CD4-positive, alpha-beta T cell (primary cell): ENCODE measurements at places on chromosomes 1 and 21. TPM values are rescaled to one million over a fixed set of nuclear protein-coding genes. Genes with fewer than 3 reads are reported as not detected.
A peak's percentile ranks its signal among the peaks of the same experiment; 100 is the strongest.

GRCh38 chr1:214446772-214447556 lies 104.4 kb downstream of the PTPN14 start:
- DNase-seq: no peak

GRCh38 chr1:11817192-11817591 lies 11.2 kb downstream of the CLCN6 start:
- DNase-seq: no peak

GRCh38 chr1:165539908-165540307 lies 3.9 kb upstream of the LRRC52 start:
- DNase-seq: no peak

GRCh38 chr1:153697191-153698019 lies 18.9 kb downstream of the NPR1 start:
- no peak for DNase-seq

GRCh38 chr1:61140778-61141177 lies 58.4 kb downstream of the NFIA start:
- no peak for DNase-seq

- DNase-seq: peak; percentile 58
These were observed at the start of gene PIK3CD for GRCh38 chr1:9651565-9652378. TSS of gene PIK3CD (plus strand) at chr1:9651731. CDS start at chr1:9710456, 58,725 bp downstream.

- DNase-seq: no peak
These were observed 110.9 kb downstream of the ESRRG start for GRCh38 chr1:216612291-216612690.

DNA sequence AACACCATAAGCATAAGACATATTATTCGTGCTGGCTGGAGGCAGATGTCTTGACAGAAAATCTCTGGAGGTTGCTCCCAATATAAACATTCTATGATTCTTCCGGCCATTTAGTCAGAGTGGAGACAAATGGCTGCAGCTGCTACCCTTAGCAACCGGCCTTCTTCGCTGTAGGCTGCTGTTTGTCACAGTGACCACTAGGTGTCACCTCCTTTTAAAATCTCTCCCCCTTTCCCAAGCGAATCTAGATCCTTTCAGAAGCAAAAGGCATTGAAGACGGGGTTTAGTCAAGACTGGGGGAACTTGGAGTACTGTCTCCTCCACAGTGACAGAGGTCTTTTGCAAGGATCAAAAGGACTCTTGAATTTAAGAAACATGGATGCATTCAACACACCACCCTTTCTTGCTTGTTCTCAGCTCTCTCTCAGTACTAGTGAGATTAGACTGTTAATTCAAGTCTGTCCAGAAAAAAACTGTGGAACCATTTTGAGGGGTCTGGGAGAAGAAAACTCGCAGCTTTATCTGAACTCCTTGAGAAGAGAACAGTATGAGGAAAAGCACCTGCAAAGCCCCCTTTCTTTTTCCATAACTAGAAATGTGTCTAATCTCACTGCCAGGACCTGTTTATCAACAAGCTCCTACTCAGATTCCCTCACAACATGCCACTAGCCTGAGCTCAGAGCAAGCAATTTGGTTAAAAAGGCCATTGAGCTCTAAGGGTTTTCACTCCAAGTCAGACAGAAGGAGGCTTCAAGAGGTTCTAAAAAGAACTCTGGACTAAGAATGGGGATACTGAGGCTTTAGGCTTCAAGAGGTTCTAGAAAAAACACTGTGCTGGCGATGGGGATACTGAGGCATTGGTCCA lies 408.3 kb upstream of the PLXNA2 start:
- no peak for DNase-seq

DNA sequence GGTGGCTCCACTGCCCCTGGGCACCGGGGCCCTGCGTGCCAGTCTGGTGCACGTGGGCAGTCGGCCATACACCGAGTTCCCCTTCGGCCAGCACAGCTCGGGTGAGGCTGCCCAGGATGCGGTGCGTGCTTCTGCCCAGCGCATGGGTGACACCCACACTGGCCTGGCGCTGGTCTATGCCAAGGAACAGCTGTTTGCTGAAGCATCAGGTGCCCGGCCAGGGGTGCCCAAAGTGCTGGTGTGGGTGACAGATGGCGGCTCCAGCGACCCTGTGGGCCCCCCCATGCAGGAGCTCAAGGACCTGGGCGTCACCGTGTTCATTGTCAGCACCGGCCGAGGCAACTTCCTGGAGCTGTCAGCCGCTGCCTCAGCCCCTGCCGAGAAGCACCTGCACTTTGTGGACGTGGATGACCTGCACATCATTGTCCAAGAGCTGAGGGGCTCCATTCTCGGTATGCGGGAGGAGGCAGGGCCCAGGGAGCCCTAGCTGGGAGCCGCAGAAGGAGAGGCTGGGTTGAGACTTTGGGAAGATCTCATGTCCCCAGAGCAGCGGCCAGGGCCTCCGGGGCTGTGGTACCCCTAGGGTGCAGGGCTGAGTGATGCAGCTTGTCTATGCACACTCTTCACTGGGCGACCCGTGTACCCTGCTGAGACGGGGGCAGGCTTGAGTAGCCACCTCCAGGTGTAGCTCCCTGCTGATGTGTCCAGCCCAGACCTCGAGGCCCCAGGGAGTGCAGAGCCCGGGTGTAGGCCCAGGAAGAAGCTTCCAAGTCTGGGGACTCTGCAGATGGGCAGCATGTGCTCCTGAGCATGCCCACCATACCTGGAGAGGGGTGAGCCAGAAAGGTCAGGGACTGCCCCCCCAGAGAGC lies 1.8 kb downstream of the VWA1 start:
- no peak for DNase-seq

DNA sequence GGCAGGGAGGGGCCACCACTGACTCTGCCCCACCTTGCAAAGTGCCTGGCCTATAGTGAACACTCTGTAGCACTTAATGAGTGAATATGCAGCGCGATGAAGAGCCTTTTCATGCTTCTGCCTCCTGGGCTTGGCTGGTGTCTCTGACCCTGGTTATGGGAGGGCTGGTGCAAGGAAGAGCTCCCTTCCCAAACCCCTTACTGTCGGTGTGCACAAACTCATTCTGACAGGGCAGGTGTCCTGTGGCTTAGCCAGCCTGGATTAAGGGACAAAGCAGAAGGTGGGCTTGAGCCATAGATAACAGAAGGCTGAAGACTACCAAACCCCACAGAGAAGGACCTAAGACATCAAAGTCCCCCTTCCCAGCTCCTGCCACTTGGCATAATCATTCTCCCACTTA lies 2.0 kb upstream of the NCMAP start:
- no peak for DNase-seq

- DNase-seq: no peak
These were observed 13.1 kb upstream of the HEYL start for GRCh38 chr1:39652554-39652953.

- no peak for DNase-seq
These were observed 55.9 kb downstream of the BCAR3 start for GRCh38 chr1:93625582-93626327.

DNA sequence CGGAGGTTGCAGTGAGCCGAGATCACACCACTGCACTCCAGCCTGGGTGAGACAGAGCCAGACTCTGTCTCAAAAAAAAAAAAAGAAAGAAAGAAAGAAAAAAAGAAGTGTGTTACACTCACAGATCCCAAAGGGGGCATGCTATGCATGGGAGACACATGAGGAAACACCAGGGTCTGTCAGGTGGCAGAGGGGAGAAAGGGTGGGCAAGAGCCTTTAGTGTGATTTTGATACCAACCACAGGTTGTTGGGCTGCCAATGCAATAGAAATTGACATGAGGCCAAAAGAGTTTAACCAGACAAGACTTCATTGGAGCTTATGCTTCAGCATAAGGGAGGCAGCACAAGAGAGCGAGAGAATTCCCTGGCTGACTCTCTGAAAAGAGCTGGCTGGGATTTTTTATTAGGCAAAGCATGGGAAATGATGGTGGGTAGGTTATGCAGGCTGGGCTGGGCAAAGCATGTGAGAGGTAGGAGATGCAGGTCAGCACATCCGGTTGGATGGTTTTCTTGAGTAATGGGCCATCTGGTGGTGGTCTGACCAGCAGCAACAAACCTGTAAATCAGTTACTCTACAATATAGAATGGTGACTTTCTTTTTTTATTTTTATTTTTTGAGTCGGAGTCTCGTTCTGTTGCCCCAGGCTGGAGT lies 11.7 kb upstream of the EXTL1 start:
- DNase-seq: no peak

DNA sequence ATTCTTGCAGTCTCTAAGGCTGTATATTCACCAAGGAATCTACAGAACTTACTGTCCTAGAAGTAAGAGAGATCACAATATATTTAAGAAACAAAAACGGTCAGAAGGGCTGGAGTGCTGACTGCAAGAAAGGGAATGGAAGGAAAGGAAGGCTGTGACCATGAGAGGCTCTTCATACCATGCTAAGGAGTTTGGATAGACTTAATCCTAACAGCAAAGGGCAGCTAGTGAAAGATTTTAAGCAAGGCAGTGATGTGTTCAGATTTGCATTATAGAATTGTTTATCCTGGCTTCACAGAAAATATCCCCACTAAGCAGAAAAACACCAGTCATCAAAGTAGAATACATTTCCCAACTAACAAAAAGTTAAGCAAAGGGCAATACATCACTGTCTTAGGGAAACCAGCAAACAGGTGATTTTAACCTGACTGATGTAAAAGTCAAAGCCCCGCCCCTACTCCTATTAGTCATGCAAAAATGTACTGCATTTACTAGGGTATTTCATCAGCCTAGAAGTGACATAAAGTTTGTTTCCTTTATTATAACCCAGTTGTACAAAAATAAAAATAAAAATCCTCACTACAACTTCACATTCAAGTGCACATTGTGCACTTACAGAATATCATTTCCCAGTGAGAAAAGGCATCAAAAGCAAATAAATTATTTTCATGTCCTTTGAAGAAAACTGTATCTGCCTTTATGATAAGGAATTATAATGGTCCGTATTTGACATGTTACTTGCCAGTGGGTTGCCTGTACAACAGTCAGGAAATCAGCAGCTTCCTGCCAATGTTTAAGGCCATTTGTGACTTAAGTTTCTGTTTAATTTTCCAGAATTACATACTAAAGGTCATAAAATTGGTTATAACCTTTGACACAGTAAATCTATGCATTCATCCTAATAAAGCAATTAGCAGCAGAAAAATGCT lies 17.2 kb downstream of the JAK1 start:
- no peak for DNase-seq

- no peak for DNase-seq
These were observed 79.9 kb upstream of the LYST start for GRCh38 chr1:235946571-235946981.

GRCh38 chr1:165890684-165891083 lies 63.3 kb downstream of the UCK2 start:
- no peak for DNase-seq

- DNase-seq: no peak
These were observed 40.3 kb upstream of the TRIM45 start for GRCh38 chr1:117161887-117162286.

GRCh38 chr1:154906621-154907081 lies 29.9 kb downstream of the PMVK start:
- no peak for DNase-seq

DNA sequence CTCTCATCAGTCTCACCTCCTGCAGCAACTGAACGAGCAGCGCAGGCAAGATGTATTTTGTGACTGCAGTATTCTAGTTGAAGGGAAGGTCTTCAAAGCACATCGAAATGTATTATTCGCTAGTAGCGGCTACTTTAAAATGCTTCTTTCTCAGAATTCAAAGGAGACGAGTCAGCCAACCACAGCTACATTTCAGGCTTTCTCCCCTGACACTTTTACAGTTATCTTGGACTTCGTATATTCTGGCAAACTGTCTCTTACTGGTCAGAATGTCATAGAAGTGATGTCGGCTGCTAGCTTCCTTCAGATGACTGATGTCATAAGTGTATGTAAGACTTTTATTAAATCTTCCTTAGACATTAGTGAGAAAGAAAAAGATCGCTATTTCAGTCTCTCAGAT lies 53.7 kb downstream of the ZBTB8A start:
- no peak for DNase-seq

DNA sequence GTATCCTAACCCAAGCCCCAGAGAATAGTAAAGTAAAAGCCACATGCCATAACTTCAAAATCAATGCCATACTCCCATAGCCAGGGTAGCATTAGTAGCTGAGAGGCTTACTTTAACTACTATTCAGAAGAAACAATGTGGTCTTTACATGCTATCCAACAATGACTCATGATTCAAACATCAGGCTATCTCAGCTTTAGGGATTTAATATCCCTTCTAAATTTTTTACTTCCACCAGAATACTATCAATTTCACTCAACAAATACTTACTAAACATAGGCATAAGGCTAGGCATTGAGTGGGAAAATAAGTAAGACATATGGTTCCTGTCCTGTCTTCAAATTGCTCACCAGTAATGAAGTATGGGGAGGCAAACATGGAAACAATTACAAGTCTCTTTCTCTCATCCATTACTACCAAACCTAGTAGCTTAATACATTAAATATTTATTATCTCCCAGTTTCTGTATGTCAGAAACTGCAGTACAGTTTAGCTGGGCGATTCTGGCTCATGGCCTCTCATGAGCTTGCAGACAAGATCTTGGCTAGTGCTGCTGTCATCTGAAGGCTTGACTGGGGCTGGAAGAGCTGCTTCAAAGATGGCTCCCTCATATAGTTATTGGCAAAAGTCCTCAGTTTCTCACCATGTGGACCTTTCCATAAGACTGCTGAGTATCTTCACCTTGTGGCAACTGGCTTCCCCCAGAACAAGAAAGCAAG lies 30.7 kb downstream of the EVI5 start:
- DNase-seq: no peak

GRCh38 chr1:2786329-2787162 lies 14.9 kb downstream of the TTC34 start:
- DNase-seq: peak; percentile 72

DNA sequence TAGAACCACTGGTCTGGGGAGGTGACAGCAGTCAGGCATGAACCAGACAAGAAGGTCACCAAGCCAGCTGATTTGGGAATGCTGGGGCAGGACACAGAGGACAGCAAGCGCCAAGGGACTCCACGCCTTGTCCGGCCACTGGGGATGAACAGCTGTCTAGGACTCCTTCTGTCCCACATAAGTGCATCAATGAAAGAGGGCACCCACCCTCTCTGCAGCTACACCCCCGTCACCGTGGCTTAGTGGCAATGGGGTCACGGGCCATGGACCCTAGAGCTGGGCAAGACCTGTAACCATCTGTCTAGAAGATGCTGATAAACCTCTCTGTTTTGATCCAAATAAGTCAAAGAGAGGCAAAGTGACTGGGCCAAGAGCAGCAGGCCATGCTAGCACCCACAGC lies 16.8 kb downstream of the UBE2G2 start:
- DNase-seq: no peak

- DNase-seq: no peak
These were observed 4.7 kb downstream of the UBR4 start for GRCh38 chr1:19205403-19205802.

- no peak for DNase-seq
These were observed 226.6 kb upstream of the ZRANB2 start for GRCh38 chr1:71307451-71307850.

The HPCAL4 gene
- 22.9 TPM for total RNA-seq

The LRRN2 gene
- not detected for total RNA-seq

The NTNG1 gene
- not detected for total RNA-seq

The CCDC185 gene
- total RNA-seq: not detected

The OR2L2 gene
- 0.19 TPM for total RNA-seq

The FAM229A gene
- 38.6 TPM for total RNA-seq

The KCNQ4 gene
- 0.25 TPM for total RNA-seq

The OR10X1 gene
- not detected for total RNA-seq

The ELF3 gene
- total RNA-seq: 2.7 TPM

The PGLYRP4 gene
- total RNA-seq: not detected

The MINDY1 gene
- total RNA-seq: 7.8 TPM
